Activated T-cell treated with anti-CD3 and anti-CD28 coated beads, Interleukin-2, amount 50 U/mL, for 48 hours (primary cell): ENCODE measurements at places on chromosomes 6 and 20.

- DNase-seq: no peak
These were observed 44.0 kb upstream of the RNGTT start for GRCh38 chr6:89007209-89008000.

- DNase-seq: no peak
These were observed 9.4 kb downstream of the PCK1 start for GRCh38 chr20:57570145-57570850.

GRCh38 chr6:119517428-119517827 is 167.9 kb upstream of the MAN1A1 start:
- no peak for DNase-seq

- peak; percentile 87 for DNase-seq
These were observed 16.6 kb upstream of the CCDC167 start for GRCh38 chr6:37516076-37516919.

DNA sequence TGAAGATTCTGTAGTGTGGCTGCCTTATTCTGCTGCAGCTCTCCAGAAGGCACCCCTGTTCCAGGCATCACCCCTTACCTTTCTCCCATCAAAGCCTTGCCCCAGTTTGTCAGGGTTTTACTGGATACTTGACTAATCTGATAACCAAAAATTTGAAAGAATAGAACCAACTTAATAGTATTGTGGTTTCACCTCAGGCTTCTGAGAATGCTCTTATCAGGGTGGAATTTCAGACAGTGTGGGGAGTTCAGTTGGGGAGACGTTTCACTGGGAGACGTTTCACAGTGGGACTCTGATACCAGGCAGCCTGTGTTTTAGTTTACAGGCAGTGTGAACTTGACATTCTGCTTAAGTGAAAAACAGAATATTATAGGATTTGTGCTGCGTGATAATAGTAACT is 50.5 kb downstream of the SCAND1 start:
- no peak for DNase-seq

GRCh38 chr20:63253438-63254231 is 628 bp downstream of the NKAIN4 start:
- DNase-seq: no peak
